ENCODE measurements at places on chromosomes 16 and 17.
A peak's percentile ranks its signal among the peaks of the same experiment; 100 is the strongest.

GRCh38 chr17:12790249-12791106 lies 1.2 kb downstream of the ARHGAP44 start:
- DNase-seq, result no peak

- no peak for DNase-seq
Measured at GRCh38 chr17:17892009-17892408, 55.2 kb upstream of the SREBF1 start.

DNA sequence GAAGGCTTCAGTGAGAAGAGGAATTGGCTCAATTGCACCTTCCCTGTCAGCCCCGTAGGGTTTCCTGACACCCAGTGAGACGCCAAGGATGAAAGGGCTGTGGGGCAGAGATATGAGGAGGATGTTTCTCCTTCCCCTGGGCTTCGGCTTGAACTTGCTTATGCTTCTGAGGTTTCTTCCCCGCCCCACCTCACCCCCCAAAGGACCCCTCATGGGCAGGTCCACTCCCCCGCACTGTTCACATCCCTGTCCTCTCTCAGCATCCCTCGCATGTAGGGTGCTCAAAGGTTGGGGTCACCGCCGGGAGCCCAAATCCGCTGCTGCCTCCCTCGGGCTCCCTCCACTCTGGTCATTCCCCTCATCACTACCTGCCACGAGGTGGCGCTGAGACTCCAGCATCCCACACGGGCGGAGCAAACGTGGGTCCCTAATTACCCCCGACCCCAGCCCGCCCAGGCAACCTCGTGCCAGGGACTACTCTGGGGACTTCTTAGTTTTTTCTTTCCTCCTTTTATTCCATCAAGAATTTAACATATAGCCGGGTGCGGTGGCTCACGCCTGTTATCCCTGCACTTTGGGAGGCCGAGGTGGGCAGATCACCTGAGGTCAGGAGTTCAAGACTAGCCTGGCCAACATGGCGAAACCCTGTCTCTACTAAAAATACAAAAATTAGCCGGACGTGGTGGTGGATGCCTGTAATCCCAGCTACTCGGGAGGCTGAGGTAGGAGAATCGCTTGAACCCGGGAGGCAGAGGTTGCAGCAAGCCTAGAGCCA lies 3.3 kb upstream of the TRARG1 start:
- DNase-seq, result peak; percentile 66

DNA sequence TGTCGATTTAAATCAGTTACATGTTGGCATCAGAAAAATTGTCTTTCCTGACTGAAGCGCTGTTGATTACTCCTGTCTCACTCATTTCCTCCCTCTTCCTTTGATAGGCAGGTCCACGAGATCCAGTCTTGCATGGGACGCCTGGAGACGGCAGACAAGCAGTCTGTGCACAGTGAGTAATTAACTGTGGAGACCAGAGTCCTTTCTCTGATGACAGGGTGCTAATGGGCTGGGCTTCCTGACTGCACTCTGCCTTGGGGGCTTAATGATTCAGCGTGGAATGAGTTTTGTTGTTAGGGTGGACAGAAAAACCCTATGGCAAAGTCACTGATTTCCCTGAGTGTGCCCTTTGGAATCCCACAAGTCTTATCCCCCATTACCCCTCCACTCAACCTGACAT lies 6.5 kb downstream of the GOSR2 start:
- no peak for DNase-seq

- no peak for DNase-seq
Measured at GRCh38 chr16:9996221-9996620, 186.0 kb downstream of the GRIN2A start.

DNA sequence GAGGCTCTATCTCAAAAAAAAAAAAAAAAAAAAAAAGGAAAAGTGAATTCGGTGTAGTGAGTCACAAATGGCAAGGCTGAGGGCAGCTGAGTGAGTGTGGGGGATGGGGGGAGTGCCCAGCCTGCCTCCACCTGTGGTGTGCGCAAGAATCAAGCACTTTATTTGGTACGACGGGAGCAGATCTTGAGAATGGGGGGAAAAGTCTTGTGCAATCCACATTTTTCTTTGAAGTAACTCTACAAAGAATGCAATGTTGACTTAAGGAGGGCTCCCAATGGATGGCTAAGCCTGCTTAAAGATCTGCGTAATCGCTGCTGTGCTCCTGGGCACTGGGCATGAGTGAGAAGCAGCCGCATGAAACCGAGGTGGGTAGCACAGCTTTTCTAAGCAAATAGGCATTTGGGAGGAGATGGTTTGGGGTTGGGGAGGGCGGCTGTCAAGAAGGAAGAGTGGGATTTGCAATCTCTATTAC lies 28.2 kb downstream of the ATP2C2 start:
- DNase-seq, result no peak

GRCh38 chr16:4358831-4359561 lies 7.9 kb upstream of the PAM16 start:
- DNase-seq, result peak; percentile 59

DNA sequence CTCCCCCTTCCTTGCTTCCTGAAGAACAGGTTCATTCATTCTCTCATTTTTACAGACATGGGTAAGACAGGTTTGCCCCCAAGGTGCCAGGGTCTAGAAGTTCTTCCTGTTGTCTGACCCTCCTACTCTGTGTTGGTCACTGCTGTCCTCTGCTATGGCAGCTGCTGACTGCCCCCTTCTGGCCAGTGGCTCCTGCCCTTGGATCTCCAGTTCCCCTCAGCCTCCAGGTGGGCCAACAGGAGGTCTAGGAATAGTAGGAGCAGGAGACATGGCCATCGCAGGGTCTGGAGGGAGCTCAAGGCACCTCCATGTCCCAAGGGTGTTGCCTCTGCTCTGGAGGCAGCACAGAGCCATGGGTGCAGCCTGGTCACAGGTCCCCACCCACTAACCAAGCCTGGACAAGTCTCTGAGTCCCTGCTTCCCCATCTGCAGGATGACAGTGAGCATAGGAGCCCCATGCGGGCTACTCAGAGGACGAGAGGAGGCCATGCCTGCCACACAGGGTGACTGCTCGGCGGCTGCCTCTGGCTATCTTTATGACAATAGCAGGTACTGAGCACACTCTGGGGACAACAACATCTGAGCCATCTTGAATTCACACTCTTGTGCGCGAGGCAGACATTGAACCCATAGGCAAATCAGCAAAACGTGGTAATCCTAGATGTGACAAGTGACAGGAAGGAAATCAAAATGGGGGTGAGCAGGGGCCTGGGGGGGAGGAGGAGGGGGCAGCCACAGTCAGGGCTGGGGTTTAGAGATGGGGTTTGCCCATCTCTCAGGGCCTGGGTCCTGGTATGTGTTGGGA lies 27.0 kb upstream of the NXPH3 start:
- peak; percentile 67 for DNase-seq

DNA sequence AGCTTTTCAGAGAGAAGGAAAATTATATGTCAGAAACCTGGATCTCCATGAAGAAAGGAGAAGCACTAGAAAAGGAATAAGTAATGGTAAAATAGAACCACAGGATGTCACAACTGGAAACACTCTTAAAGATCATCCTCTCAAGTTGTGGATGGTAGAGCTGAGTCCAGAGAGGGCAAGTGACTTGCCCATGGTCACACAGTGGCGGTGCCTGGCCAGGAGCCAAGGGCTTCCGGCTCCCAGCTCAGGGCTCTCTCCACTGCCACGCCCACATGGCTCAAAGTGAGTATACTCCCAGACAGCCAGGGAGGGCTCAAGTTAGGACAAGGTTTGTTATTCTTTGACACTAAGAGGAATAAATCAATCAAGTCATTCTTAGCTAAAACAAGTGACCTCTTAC lies 159.8 kb downstream of the COPRS start:
- no peak for DNase-seq

DNA sequence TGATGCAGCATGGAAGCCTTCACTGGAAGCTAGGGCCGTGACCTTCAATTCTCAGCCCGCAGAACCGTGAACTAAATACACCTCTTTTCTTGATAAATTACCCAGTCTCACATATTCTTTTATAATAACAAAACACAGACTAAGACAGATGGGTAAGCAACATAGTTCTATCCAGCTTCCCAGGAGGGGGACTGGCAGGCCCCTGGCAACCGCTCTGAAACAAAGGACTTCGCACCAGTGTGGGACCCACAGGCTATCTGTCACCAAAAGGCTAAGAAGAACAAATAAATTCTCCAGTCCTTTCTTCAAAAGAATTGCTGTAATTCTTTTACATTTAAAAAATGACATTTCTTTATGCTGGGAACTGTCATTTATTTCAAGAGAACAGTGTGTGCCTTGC lies 19.0 kb downstream of the ELAC2 start:
- no peak for DNase-seq

DNA sequence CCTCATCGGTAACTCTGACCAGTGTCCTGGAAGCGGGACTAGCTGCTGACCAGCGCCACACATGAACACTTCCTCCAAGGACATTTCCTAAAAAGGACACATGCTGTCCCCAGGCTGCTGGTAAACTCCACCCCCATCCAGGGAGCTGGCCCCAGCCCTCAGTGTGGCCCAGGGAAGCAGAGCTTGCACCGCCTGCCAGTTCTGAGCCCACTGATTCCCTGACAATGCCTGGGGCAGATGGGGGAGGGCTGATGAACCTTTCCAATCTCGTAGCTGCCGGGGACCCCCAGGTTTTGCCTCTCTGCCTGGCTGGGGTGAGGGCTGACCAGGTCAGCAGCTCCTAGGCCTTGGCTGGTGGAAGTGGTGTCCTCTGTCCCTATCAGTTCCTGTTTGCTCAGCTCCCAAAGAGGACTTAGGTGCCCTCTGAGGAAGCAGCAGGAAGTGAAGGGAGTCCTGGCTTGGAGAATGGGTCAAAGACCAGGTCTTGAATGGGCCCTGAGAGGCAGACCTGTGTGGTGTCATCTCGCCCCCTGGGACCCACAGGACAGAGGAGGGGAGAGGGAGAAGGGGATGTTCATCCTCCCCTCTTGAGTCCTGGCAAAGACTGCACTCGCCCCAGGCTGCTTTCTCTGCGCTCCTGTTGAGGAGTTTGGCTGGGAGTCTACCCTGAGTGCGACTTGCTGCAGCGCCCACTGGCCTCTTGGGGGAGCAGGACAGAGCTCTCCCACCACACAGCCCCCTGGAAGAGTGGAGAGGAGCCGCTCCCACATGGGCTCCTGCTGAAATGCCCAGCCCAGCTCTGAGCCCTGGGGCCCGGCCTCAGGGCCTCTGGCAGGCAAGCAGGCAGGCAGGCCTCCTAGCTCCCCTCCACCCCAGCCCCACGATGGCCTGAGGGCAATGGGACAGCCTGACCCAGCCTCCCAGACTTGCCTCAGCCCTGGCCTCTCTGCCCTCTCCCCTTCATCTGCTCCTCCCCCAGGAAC lies 16.8 kb downstream of the PDK2 start:
- DNase-seq, result no peak

- peak; percentile 16 for DNase-seq
Measured at GRCh38 chr16:46974352-46974751, 878 bp upstream of the DNAJA2 start.

- DNase-seq, result no peak
Measured at GRCh38 chr17:13560935-13561334, 40.8 kb downstream of the HS3ST3A1 start.

- DNase-seq, result peak; percentile 48
Measured at GRCh38 chr17:7632492-7632894, 2.6 kb downstream of the SHBG start.

- DNase-seq, result peak; percentile 28
Measured at GRCh38 chr16:57266531-57267260, 17.8 kb downstream of the PLLP start.

DNA sequence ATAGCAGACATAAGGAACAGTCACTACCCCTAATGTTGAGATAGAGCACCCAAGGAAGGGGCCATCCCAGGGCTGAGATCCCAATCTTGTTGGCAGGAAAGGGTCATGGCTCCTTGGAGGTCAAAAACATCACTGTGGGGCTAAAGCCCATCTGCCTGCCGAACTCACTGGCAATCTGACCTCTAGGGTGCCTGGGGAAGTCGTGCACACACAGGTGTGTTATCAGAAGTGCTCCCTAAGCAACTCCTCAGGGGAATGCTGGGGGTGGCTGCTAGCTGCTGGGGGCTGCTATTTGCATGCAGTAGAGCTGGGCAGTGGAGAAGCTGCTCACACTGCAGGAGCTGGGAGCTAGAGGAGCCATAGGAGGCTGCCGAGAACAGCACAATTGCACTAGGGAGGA lies 47.5 kb upstream of the PHOSPHO1 start:
- no peak for DNase-seq

GRCh38 chr17:4658478-4659305 lies 17.2 kb upstream of the ALOX15 start:
- DNase-seq, result no peak

DNA sequence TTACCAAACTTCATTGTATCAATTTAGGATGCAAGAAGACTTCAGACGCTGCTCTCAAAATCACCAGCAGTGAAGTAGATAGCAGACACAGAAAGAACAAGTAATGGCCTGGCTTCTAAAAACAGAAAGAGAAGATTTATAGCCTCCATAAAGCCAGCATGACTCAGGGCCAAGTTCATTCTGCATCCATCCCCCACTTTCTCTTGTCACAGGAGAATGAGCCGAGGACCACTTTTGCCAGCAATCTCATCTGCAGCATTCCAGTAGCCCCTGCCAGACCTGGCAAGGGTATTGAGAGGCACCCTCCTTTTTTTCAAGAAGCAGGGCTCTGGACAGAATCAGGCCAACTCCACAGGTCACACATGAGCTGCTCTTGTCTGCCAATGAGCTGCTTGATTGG lies 355.4 kb upstream of the SOX9 start:
- no peak for DNase-seq

DNA sequence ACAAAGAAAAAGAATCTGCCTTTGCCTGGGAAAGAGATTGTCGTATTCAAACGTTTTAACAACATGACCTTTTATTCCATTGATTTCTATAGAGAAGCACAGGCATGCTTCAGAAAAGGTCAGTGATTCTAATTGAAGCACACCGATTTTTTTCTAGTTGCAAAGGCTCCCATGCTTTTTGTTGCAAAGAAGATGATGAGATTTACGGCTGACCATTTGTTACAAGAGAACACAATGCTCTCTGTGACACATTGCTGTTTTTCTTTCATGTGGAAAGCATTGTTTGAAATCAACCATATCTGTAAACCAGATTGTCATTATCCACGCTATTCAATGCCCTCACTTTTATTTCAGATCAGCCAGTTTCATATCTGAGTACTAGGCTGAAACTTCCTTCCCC lies 99.8 kb downstream of the NLK start:
- DNase-seq, result no peak

Measured in SJCRH30 (cell line).